Karpas-422 (cell line): ENCODE measurements at places on chromosomes 4 and X.
A peak's percentile ranks its signal among the peaks of the same experiment; 100 is the strongest.

GRCh38 chr4:10100734-10101216 is 15.8 kb downstream of the WDR1 start:
- H3K4me1 ChIP-seq: no peaks in the 10 kb centered on the region
- no peak overlapping the region for H3K27ac ChIP-seq
- no peak for DNase-seq
- H3K27me3 ChIP-seq: no peaks in the 10 kb centered on the region

- H3K36me3 ChIP-seq: no peaks in the 10 kb centered on the region
- H3K27me3 ChIP-seq: no peaks in the 10 kb centered on the region; the same call in 1 of the 2 replicates
- no peak overlapping the region for H3K4me3 ChIP-seq
- peaks cover 18% of the 10 kb centered on the region for H3K4me1 ChIP-seq
- H3K27ac ChIP-seq: no peak overlapping the region
- DNase-seq: no peak
Measured at GRCh38 chrX:40284852-40285251, 187.1 kb upstream of the BCOR start.

GRCh38 chrX:103656617-103657016 is 27.8 kb downstream of the TCEAL1 start:
- no peak overlapping the region for H3K4me3 ChIP-seq
- H3K4me1 ChIP-seq: no peaks in the 10 kb centered on the region
- no peak for DNase-seq
- H3K27ac ChIP-seq: no peak overlapping the region
- H3K27me3 ChIP-seq: no peaks in the 10 kb centered on the region

GRCh38 chrX:29254515-29254914 is 667.3 kb downstream of the IL1RAPL1 start:
- H3K4me1 ChIP-seq: no peaks in the 10 kb centered on the region
- no peak overlapping the region for H3K27ac ChIP-seq
- no peak overlapping the region for H3K4me3 ChIP-seq
- no peaks in the 10 kb centered on the region for H3K36me3 ChIP-seq
- H3K27me3 ChIP-seq: no peaks in the 10 kb centered on the region

- H3K27ac ChIP-seq: no peak overlapping the region
- H3K4me3 ChIP-seq: no peak overlapping the region
- H3K27me3 ChIP-seq: no peaks in the 10 kb centered on the region
- peak; percentile 81 for DNase-seq
- H3K36me3 ChIP-seq: no peaks in the 10 kb centered on the region
- H3K4me1 ChIP-seq: no peaks in the 10 kb centered on the region
Measured at GRCh38 chrX:12497832-12498591, 293.2 kb upstream of the PRPS2 start.

DNA sequence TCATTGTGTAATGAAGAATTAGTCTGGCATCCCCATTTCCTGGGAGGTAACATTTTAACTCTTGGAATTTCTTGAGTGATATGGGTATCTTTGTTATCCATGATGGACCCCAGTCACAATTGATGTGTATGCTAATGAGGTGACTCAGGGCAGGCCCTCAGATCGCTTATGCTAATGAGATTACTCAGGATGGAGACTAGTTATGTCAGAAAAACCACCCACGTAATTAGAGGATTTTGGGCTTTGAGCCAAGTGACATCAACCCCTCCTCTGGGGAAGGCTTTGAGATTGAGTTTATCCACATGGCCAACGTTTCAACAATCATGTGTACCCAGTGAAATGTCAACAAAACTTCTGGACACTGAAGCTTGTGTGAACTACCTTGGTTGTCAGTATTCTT is 772.7 kb downstream of the STPG2 start:
- no peak for DNase-seq
- H3K27me3 ChIP-seq: no peaks in the 10 kb centered on the region
- H3K4me1 ChIP-seq: no peaks in the 10 kb centered on the region
- no peak overlapping the region for H3K4me3 ChIP-seq
- H3K27ac ChIP-seq: no peak overlapping the region
- no peaks in the 10 kb centered on the region for H3K36me3 ChIP-seq

DNA sequence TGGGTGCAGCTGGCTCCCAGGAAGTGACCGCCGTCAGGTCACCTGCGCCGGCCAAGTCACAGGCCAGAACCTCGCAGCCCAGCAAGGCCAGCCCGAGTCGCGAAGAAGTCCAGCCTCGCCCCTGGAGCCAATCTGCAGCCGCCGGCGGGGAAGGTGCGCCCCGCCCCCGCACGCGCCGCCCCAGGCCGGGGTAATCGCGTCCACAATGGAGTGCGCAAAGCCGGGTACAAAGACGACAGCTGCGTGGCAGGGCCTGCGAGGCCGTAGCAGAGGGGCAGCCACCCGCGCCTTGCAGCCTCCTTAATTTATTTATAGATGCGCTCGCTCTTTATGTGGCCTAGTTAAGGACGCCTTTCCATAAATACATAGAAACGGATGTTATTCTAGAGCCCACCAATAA is 139.4 kb upstream of the CPEB2 start:
- H3K27me3 ChIP-seq: no peaks in the 10 kb centered on the region
- no peaks in the 10 kb centered on the region for H3K36me3 ChIP-seq
- DNase-seq: no peak
- no peaks in the 10 kb centered on the region for H3K4me1 ChIP-seq

GRCh38 chrX:17638731-17639130 is 98.6 kb upstream of the SCML1 start:
- no peaks in the 10 kb centered on the region for H3K27me3 ChIP-seq
- H3K36me3 ChIP-seq: no peaks in the 10 kb centered on the region
- H3K4me3 ChIP-seq: no peak overlapping the region
- no peaks in the 10 kb centered on the region for H3K4me1 ChIP-seq
- H3K27ac ChIP-seq: no peak overlapping the region

DNA sequence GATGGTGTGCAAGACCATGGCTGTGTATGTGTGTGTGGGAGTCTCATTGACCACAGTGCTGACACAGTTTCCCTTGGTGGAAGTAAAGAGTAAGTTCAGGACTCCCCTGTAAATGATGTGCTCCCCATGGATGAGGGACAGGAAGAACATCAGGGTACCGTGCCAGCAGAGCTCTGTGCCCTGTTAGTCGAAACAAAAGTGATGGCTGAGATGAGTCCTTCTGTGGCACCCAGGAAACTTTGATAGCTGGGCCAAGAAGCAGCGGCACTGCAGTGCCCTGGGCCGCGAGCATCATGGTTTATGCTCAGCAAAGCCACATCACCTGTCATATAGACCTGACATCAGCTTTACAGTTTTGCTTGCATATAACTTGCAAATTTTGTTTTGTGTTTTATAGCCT is 61.4 kb upstream of the CLDN34 start:
- no peak overlapping the region for H3K4me3 ChIP-seq
- H3K27me3 ChIP-seq: no peaks in the 10 kb centered on the region
- H3K36me3 ChIP-seq: no peaks in the 10 kb centered on the region
- DNase-seq: no peak

- no peaks in the 10 kb centered on the region for H3K36me3 ChIP-seq
- no peak overlapping the region for H3K4me3 ChIP-seq
- H3K4me1 ChIP-seq: no peaks in the 10 kb centered on the region
- no peaks in the 10 kb centered on the region for H3K27me3 ChIP-seq
Measured at GRCh38 chr4:33160126-33160525, 2440.0 kb downstream of the PCDH7 start.

DNA sequence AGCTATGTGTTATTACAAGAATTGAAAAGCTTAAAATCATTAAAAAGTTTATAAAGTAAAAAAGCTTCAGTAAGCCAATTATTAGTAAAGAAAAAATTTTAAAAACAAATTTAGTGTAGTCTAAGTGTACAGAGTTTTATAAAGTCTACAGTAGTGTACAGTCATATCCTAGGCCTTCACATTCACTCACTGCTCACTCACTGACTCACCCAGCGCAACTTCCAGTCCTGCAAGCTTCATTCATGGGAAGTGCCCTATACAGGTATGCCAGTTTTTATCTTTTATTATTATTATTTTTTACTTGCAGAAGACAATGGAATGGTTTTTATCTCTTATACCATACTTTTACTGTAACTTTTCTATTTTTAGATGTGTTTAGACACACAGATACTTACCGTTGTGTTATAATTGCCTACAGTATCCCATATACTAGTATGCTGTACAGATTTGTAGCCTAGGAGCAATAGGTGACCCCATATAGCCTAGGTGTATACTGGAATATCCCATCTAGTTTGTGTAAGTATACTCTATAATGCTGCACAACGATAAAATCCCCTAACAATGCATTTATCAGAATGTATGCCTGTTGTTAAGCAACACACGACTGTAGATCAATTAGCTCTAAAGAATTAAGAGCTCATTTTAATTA is 230.7 kb downstream of the DCLK2 start:
- no peak for DNase-seq
- no peaks in the 10 kb centered on the region for H3K4me1 ChIP-seq
- H3K27me3 ChIP-seq: no peaks in the 10 kb centered on the region
- H3K4me3 ChIP-seq: no peak overlapping the region
- H3K27ac ChIP-seq: no peak overlapping the region
- H3K36me3 ChIP-seq: no peaks in the 10 kb centered on the region; the same call in 1 of the 2 replicates

- H3K27ac ChIP-seq: no peak overlapping the region
- no peak for DNase-seq
- H3K4me1 ChIP-seq: no peaks in the 10 kb centered on the region
- no peak overlapping the region for H3K4me3 ChIP-seq
Measured at GRCh38 chrX:132751063-132751690, 207.3 kb downstream of the HS6ST2 start.

DNA sequence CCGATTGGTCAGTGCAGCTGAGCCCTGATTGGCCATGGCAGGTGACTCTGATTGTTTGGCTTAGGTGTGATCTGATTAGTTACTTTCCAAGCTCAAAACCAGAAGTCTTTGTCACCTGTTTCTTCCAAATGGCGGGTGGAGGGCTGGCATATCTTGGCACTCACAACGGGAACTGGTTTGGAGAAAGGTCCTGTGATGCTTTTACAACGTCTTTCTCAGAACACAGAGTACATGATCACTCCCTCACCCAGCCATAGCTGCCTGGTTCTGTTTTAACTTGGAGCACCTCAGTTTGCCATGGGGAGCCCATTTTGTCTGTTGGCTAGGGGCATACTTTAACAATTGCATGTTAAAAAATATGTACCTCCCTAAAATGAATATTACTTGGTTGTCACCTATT is 13.0 kb upstream of the XK start:
- no peak for DNase-seq
- H3K27me3 ChIP-seq: no peaks in the 10 kb centered on the region
- H3K36me3 ChIP-seq: no peaks in the 10 kb centered on the region
- no peak overlapping the region for H3K27ac ChIP-seq
- H3K4me3 ChIP-seq: no peak overlapping the region
- H3K4me1 ChIP-seq: no peaks in the 10 kb centered on the region

- H3K4me3 ChIP-seq: peak overlapping the region; percentile 76
- peaks cover 10% of the 10 kb centered on the region; the same call in 1 of the 2 replicates for H3K36me3 ChIP-seq
- H3K27me3 ChIP-seq: no peaks in the 10 kb centered on the region
- peak overlapping the region; percentile 83 for H3K27ac ChIP-seq
Measured at GRCh38 chr4:56908206-56909085, 746 bp downstream of the REST start.

GRCh38 chr4:68342134-68342533 is 7.8 kb downstream of the YTHDC1 start:
- H3K4me3 ChIP-seq: no peak overlapping the region
- no peaks in the 10 kb centered on the region for H3K27me3 ChIP-seq
- H3K4me1 ChIP-seq: peaks cover 62% of the 10 kb centered on the region
- H3K27ac ChIP-seq: no peak overlapping the region

GRCh38 chr4:39931441-39931901 is 46.2 kb downstream of the PDS5A start:
- no peaks in the 10 kb centered on the region for H3K27me3 ChIP-seq
- H3K36me3 ChIP-seq: peaks cover 9% of the 10 kb centered on the region; the same call in 1 of the 2 replicates
- H3K27ac ChIP-seq: no peak overlapping the region
- H3K4me3 ChIP-seq: no peak overlapping the region

DNA sequence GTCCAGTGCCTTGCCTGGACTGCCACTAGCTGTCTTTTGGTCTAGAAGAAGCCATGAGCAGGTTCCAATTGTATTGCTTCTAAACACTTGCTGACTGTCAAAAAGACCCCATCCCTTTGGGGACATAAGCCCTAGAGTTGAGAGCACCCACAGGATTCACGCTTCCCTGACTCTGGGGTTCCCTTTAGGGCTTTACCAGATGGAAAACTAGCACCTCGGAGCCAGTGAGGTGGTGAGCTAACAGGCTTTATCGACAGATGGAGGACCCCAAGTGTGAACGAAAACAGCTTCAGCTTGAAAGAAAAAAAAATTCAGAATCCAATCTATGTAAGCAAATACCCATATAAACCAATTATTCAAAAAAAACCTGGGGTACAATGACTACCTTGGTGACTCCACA is 90.8 kb downstream of the NAA11 start:
- H3K27me3 ChIP-seq: no peaks in the 10 kb centered on the region
- H3K4me1 ChIP-seq: no peaks in the 10 kb centered on the region
- DNase-seq: no peak
- H3K27ac ChIP-seq: no peak overlapping the region
- H3K36me3 ChIP-seq: no peaks in the 10 kb centered on the region

DNA sequence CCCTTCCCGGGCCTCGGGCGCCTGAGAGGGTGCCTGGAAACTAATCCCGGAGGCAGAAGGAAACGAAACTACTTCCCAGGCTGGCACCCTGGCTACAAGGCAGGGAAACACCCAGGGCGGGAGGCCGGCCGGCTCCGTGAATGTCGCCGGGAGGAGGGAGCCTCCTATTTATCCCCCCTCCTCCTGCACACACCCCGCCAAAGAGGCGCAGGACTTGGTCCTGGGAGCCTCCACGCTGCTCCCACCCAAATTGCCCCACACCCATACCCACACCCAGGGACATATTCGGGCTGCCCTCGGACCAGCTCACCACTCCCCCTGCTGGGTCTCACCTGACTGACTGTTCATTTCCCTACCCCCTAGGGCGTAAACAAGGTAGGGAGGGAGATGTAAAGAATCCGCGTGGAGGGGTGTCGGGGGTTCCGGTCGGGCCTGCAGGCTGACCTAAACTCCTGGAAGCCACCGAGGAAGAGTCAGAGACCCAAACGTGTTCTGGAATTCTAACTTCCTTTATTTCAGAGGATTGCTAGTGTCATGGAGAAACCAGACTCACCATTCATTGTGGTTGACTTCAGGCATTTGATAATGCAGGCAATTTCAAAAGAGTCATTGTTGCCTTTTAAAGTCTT is at the start of gene BTC:
TSS of gene BTC (minus strand) at position 142 of the 629 bp plus-strand sequence. CDS start 198 bp downstream, outside the sequence.
- peak within 1 kb of the TSS; percentile 50; the same call in 1 of the 2 replicates for H3K4me3 ChIP-seq
- DNase-seq: no peak
- H3K4me1 ChIP-seq: peaks cover 13% of the 10 kb centered on the region
- H3K27ac ChIP-seq: no peak within 1 kb of the TSS

GRCh38 chr4:103692615-103693014 is 27.2 kb downstream of the TACR3 start:
- H3K36me3 ChIP-seq: no peaks in the 10 kb centered on the region
- H3K4me1 ChIP-seq: no peaks in the 10 kb centered on the region
- H3K27ac ChIP-seq: no peak overlapping the region
- H3K27me3 ChIP-seq: no peaks in the 10 kb centered on the region

DNA sequence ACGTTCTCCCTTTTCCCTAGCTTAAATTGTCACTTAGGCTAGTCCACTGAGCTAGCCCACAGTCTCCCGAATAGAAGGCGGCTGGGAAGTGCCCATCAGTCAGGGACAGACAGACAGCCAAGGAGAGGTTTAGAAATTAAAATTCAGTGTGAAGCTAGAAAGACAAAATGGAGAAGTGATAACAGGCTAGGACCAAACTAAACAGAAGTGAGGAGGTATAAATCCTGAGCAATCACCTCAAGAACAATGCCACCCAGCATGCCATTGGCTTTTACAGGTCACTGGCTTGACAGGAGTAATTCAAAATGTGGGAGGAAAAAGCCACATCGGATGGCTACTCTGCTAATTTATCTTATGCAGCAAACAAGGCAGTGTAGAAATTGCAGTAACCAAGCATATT is 138.9 kb downstream of the MAPK10 start:
- no peak overlapping the region for H3K27ac ChIP-seq
- peaks cover 13% of the 10 kb centered on the region for H3K4me1 ChIP-seq
- no peak for DNase-seq
- no peaks in the 10 kb centered on the region for H3K27me3 ChIP-seq
